ENCODE measurements at places on chromosomes 2 and 18.
A peak's percentile ranks its signal among the peaks of the same experiment; 100 is the strongest.

GRCh38 chr2:46812361-46813019 is 103.1 kb downstream of the MCFD2 start:
- DNase-seq, result peak; percentile 92

- no peak for DNase-seq
These were observed 107.6 kb downstream of the STRN start for GRCh38 chr2:36858551-36859365.

DNA sequence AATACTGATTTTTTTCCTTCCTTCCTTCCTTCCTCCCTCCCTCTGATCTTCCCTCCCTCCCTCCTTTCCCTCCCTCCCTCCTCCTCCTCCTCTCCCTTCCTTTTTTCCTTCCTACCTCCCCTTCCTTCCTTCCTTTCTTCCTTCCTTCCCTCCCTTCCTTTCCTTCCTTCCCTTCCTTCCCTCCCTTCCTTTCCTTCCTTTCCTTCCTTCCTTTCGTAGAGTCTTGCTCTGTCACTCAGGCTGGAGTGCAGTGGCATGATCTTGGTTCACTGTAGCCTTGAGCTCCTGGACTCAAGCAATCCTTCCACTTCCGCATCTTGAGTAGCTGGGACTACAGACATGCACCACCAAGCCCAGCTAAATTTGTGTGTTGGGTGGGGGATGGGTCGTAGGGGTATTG is 8.9 kb upstream of the TMEM131 start:
- no peak for DNase-seq

DNA sequence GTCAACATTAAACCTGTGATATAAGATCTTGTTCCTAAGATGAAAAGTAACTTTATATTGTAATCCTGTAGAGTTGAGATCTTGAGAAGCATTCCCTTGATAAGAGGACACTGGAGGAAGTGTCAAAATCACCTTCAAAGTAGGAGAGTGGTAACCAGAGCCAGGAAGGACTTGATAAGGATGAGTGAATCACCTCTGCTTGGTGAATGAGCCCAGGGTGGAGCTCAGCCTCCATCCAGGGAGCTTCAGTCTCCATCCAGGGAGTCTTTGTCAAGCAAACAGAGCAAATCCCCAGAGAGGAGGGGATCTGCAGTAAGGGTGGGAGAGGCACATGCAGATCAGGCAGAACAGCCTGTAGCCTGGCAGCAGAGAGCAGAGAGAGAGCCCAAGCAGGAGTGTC is 167.1 kb upstream of the SIX2 start:
- no peak for DNase-seq

GRCh38 chr2:10863837-10864236 is 47.9 kb upstream of the KCNF1 start:
- DNase-seq, result no peak

GRCh38 chr2:224190936-224191270 is 151.8 kb upstream of the SERPINE2 start:
- DNase-seq, result no peak

- DNase-seq, result no peak
These were observed 26.6 kb upstream of the LANCL1 start for GRCh38 chr2:210503001-210503623.

- no peak for DNase-seq
These were observed at the start of gene RTKN for GRCh38 chr2:74441690-74442482. TSS of gene RTKN (minus strand) at chr2:74441937. CDS start at chr2:74441816, 121 bp downstream.

DNA sequence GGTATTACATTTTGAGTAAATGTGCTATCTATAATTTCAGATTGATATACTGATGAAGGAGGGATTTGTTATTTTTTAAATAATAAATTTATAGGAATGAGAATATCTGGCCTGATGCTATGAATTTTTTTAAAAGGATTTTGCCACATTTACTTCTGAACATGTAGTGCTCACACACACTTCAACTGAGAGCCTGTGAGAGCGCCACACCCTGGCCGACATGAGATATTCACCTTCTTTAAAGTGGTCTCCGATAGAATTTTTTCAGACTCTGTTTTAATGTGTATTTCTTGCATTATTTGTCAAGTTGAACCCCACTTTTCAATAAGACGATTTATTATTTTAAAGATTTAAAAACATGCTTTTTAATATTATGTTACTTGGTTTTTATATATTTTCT is 813.3 kb downstream of the DCC start:
- no peak for DNase-seq

- no peak for DNase-seq
These were observed 92.7 kb downstream of the TPGS2 start for GRCh38 chr18:36736094-36736493.

DNA sequence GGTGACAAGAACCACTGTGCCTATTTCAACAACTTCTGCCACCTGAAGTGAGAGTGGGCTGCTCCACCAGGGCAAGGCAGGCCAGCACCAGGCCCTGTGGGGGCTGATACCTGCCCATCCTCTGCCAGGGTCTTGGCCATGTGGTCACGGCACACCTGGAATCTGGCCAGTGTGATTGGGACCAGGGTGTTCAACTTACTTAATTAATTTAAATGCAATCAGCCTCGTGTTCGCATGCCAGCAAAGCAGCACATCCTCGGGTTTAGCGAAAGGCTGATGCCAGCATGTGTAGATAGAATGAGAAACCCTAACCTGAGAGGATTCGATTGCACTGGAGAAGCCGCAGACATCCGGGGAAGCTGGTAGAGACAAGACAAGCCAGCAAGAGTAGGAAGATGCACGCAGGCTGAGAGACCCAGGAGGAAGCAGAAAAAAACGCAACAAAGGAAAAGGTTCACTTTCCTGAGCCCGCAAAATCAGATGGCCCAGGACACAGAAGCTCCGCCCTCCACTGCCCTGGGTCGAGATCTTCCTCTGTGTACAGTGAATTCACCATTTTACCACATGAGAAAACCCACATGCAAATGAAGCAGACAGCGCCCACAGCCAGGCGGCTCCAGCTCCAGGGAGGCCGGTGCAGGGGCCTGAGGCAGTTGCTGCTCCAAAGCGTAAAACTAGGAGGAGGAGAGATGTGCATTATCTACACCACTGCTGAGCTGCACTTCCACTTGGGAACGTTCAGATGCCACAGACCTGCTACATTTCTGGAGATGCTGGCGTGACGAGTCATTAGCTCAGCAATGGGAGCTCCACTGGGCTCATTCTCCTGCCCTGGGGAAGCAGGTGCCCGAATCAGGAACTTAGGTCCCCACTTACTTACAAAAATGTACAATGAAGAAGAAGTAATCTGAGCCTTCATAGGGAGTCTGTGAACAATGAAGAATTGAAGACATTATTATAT is 92.1 kb downstream of the TMEM18 start:
- no peak for DNase-seq

GRCh38 chr18:25316381-25317018 is 35.5 kb downstream of the ZNF521 start:
- DNase-seq, result no peak

DNA sequence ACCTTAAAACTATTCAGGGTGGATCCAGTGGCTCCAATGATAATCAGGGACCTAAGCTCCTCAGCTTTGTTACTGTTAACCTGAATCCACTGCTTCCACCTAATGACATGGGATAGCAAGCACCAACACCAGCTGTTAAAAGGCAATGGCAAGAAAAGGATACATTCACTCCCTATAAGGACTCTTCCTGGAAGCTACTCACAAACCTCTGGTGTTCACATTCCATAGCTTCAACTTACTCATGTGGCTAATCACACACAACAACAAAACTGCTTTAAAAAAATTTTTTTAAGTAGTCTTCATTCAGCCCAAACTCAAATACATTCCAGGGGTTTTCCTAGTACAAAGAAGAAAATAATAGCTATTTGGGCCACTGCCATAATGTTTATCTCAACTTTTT is 24.5 kb downstream of the ROCK2 start:
- DNase-seq, result no peak

DNA sequence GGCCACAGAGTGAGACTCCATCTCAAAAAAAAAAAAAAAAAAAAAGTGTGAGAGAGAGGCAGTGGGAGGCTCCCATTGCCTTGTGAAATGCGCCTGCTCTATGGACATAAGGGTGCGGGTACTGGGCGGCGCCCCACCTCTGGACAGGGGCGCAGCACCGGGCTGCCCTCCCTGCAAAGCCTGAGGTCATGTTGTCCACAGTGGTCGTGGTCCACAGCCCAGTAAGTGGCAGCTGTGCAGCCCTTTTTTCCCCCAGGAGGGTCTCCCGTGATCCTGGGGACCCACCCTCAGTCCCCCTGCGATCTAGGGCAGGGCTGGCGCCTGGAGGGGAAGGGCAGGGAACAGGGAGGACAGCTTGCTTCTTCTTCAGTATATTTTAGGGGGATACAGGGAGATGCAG is 37.8 kb downstream of the LPIN1 start:
- DNase-seq, result peak; percentile 51

GRCh38 chr2:238872026-238872425 is 24.1 kb downstream of the TWIST2 start:
- DNase-seq, result peak; percentile 43

- no peak for DNase-seq
These were observed 299.1 kb upstream of the TNP1 start for GRCh38 chr2:217158928-217159327.

GRCh38 chr2:127884436-127884835 is 1.3 kb downstream of the AMMECR1L start:
- DNase-seq, result no peak

DNA sequence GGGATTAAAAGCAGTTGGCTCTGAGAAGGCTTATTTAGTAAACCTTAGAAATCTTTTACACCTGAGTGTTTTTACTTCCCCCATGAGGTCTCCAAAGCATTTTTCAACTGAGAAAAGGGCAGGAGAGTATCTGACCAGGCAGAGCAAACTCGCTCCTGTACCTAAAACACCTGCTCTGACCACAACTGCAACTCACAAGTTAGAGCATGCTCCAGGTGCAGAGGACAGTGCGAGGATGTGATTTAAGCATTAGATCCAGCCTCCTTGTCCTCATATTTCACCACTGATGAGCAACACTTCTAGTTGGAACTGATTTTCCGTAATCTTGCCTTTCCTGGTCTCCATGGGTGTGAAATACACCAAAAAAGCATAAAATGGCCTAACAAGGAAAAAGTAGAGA is 34.5 kb upstream of the TBC1D8 start:
- no peak for DNase-seq

- DNase-seq, result no peak
These were observed 316.5 kb downstream of the CCDC178 start for GRCh38 chr18:33123862-33124518.

GRCh38 chr2:43210467-43211303 is 15.7 kb downstream of the ZFP36L2 start:
- DNase-seq, result no peak

DNA sequence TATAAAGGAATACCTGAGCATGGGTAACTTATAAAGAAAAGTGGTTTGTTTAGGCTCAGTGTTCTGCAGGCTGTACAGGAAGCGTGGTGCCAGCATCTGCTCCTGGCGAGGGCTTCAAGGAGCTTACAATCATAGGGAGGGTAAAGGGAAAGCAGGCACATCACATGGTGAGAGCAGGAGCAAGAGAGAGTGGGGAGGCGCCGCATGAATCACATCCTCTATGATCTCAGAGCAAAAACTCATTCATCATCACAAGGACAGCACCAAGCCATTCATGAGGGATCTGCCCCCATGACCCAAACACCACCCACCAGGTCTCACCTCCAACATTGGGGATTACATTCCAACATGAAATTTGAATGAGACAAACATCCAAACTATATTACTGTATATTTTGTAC is 32.5 kb downstream of the R3HDM1 start:
- no peak for DNase-seq

DNA sequence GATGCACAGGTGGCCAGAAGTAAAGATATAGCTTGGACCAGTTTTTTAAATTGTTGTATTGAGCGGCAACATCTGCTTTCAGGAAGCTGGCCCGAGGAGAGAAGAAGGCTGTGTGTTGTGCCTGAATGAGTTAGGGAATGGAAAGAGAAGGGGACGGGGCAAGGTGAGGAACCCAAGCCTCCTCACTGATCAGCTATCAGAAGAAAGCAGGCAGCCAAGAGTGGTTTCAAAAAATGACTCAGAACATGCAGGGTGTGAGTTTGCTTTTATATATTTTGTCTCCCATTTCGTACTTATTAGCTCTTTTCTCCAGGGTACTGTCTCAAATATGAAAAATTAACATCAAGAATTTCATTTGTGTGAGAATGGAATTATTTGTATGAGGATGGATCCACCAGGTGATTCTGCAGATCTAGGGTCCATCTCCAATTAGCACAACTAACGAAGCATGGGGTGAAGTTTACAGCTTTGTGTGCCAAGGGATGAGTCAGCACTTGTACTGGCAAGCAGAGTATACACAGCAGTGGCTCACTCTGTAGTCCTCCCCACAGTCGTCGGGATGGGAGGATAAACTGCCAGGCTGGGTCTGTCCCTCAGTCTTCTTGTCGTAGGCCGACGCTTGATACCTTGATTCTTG is 175.7 kb downstream of the PIEZO2 start:
- DNase-seq, result no peak

DNA sequence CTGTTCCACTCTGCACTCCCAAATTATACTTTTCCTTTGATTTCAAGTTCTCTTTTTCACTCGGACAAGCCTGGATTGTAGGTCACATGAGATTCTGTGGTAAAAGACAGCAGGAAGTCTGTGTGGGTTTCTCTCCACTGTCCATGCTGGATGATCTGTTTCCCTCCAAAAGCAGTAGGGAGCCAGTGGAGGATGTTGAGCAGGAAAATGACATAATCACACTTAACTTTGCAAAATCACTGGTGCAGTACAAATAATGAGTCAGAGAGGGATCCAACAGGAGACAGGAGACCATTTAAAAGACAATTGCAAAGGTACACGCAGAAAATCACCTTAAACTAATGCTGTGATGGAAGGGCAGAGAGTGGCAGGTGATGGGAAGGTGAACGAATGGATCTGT is 301.3 kb downstream of the ZNF407 start:
- no peak for DNase-seq

GRCh38 chr2:142472382-142472781 is 341.6 kb upstream of the LRP1B start:
- DNase-seq, result no peak

- peak; percentile 64 for DNase-seq
These were observed 236.4 kb downstream of the ATAD2B start for GRCh38 chr2:23690421-23691105.

DNA sequence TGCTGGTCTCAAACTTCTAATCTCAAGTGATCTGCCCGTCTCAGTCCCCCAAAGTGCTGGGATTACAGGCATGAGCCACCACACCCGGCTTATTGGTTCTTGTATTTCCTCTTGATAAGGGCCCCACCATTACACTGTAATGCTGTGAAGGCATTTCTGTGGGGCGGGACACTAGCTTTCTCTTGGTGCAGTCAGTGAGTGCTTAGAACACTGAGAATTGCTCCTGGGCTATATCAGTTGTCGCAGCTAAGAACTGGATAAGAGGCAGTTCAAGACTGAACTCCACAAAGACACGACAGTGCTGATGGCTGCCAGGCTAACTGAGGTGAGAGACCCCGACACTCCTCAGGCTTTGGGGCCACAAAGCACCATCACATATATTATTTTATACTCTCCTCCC is 2.1 kb downstream of the KHK start:
- DNase-seq, result no peak

GRCh38 chr2:202754936-202755335 is 116.6 kb downstream of the ICA1L start:
- no peak for DNase-seq

- DNase-seq, result no peak
These were observed 7.0 kb upstream of the REEP1 start for GRCh38 chr2:86344404-86344803.
